ENCODE measurements at places on chromosomes 4 and X.

DNA sequence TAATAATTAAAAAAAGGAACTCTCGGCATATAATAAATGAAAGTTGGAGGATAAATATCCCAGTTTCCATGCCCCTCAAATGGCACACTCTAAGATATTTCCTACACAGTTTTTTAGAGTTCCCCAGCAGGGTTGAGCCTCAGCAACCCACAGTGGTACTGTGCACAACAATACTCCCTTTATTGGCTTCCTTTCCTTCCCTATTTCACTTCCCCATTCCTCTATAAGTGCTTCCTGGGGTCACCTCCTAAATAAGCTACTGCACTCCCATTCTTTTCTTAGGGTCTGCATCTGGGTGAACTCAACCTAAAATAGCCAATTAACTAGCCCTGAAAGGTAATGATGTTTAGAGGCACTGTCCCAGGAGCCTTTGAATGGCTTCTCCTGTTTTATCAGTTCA is 76.4 kb upstream of the NHS start:
- no peak for DNase-seq

DNA sequence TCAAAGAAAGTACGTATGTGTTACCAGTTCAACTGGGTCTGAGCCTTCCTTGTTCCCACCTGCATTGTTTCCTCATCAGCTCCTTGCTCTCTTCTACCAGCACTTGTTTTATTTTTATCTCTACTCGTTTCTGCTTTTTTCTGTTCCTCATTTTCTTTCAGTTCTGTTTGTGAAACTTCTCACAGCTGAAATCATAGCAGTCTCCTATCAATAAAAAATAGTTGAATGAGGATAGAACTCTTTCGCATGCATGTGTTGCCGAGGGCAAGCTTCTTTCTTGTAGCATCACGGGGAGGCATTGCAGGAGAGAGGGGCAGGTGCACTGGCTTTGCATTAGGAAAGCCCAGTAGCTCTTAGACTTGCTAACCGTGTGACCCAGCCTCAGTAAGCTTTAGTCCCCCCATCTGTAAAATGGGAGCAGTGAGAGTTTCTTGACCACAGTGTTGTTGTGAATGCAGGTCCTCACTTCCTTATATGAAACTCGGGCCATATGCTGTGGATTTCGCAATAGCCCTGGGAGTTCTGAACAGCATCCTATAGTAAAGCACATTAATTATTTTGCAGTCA is 24.7 kb downstream of the OFD1 start:
- no peak for DNase-seq

- no peak for DNase-seq
These were observed 612.2 kb downstream of the DMD start for GRCh38 chrX:32599156-32599555.

GRCh38 chr4:146469022-146469421 is 52.7 kb downstream of the SLC10A7 start:
- DNase-seq: no peak

DNA sequence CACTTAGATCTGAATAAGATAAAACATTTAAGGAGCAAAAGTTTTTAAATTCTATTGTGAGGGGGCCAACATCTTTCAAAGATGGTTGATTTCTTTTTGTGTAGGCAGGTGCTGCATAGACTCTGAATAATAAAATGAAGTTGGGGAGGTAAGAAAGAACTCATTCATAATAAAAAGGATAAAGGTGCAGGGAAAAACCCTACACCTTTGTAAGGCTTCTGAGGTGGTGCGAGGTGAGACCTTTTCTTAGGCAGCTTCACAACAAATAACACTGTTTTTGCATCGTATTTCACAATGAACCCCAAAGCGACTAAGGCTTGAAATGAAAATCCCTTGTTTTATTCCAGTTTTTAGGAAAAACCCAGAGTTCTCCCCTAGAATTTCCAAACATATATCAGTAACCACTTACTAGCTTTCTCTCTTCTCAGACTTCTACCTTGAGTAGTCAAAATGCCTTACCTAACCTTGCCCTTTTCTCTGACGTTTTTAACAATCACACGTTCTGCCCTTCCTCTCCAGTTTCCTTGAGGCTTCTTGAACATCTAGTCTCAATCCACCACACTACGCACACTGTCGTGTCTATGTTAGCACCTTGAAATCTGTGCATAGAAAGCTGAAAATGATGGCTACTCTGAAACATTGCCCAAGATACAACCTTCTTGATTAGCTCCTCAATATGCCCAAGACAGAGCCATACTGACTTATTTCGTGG is 30.2 kb downstream of the MAML3 start:
- DNase-seq: no peak

- DNase-seq: no peak
These were observed 34.1 kb upstream of the MAGEA4 start for GRCh38 chrX:151878574-151878973.

- no peak for DNase-seq
These were observed 15.6 kb upstream of the SHISA3 start for GRCh38 chr4:42381666-42382065.

DNA sequence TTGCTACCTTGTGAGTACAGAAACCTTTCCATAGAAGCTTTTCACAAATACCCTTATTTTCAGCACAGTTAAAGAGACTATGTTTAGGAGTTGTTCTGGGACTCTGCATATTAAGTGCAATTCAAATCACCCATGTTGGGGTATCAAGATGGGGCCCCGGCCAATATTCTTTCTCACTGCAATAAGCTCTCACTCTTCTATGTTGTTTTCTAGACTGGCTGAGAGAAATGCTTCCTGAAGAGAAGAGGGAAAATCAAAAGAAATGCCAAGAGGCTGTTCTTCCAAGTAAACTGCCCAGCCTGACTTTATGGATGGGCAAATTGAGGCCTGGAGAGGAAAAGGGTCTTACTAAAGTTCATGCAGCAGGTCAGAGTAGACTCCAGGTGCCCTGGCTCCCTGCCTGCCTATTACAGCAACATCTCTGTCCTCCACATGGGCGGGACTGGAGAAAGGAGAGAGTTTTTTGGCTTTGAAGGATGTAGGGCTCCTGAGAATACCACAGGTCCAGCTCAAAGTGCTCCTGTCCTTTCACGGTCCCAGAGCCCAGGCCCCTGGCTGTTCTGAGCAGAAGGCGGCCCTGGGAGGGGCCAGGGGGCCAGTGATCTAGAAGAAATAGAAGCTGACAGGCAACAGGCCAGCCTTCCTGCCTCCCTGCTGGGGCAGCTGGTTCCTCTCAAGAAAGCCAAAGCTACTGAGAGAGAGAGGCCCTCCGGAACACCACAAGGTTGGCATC is 745 bp upstream of the IQSEC2 start:
- DNase-seq: no peak

All from BE2C (cell line).